A549 treated with CORT108297 at 1 μM for 4 hours (cell line): ENCODE measurements at places on chromosomes 3 and 15. TPM values are rescaled to one million over a fixed set of nuclear protein-coding genes. Genes with fewer than 3 reads are reported as not detected.

The DNASE1L3 gene
- 0.06 to 0.28 TPM in 2 of 5 replicates, not detected in the others for total RNA-seq

The DNAH12 gene
- total RNA-seq = 0.03 to 0.15 TPM (median 0.13 TPM) in 5 replicates

The STRA6 gene
- 49.3 to 82.9 TPM (median 77.0 TPM) in 5 replicates for total RNA-seq

The RPL22L1 gene
- 235 to 309 TPM (median 250 TPM) in 5 replicates for total RNA-seq

The XCR1 gene
- not detected in 5 replicates for total RNA-seq

The SETD5 gene
- 44.1 to 56.4 TPM (median 49.9 TPM) in 5 replicates for total RNA-seq

The GABRB3 gene
- total RNA-seq = 59.5 to 88.1 TPM (median 75.3 TPM) in 5 replicates

The SENP8 gene
- total RNA-seq = 1.7 to 2.1 TPM (median 1.8 TPM) in 5 replicates

The IL5RA gene
- not detected in 5 replicates for total RNA-seq

The DUOX1 gene
- total RNA-seq = not detected in 5 replicates

The TNFAIP8L3 gene
- total RNA-seq = 7.0 to 10.0 TPM (median 8.9 TPM) in 5 replicates

The AP3S2 gene
- total RNA-seq = 34.8 to 82.2 TPM (median 38.8 TPM) in 5 replicates

The PRR23B gene
- not detected in 5 replicates for total RNA-seq

The FES gene
- 0.45 to 1.1 TPM (median 0.81 TPM) in 5 replicates for total RNA-seq

The TMCO5A gene
- total RNA-seq = not detected in 5 replicates
